Left hindlimb (tissue), 1 donor: ENCODE measurements at places on chromosomes 4 and X.

- no peak for DNase-seq
Observed at GRCh38 chr4:77599378-77599777, 6.2 kb upstream of the CXCL13 start.

DNA sequence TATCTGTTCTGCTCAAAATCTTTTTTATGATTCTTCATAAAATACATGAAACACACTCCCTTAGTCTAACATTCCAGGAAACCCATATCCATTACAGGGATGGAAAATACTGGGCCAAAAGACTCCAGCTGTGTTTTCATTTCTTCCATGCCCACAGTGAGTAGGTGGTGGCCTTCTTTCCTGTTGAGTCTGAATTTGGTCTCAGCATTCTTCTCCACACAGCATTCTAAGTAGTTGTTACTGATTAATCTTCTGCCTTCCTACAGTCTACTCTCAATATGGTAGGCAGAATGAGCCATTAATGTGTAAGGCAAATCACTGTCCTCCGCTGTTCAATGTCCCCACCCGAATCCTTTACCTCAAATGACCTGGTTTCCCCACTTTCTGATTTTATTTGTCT is 370.6 kb upstream of the RPS6KA3 start:
- no peak for DNase-seq

DNA sequence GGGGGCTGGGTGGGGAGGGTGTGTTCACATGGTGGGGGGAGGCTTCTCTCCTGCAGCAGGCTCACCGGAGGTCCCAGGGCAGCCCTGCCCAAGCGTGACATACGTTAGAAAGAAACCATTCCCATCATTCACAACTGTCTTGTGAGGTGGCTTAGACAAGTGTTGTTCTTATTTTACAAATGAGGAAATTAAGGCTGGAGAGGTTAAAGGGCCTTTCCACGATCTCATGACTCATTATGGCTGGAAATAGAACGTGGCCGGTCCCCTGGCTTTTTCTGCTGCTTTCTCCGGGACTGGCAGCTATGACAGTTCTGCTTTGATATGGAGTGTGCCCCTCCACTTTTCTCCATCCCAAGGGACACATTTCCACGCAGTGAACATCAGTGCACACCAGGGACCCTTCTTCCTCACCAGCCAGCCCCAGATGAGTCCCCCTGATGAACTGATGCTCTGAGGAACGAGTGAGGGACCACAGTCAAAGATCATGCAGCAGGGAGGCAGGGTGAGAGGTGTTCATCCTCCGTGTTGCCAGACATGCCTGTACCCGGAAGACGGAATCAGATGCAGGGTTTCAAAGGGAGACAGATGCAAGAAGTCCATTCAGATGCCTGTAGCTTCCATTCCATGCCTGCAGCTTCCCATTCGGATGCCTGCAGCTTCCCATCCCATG is 64.0 kb upstream of the ACSL1 start:
- no peak for DNase-seq

DNA sequence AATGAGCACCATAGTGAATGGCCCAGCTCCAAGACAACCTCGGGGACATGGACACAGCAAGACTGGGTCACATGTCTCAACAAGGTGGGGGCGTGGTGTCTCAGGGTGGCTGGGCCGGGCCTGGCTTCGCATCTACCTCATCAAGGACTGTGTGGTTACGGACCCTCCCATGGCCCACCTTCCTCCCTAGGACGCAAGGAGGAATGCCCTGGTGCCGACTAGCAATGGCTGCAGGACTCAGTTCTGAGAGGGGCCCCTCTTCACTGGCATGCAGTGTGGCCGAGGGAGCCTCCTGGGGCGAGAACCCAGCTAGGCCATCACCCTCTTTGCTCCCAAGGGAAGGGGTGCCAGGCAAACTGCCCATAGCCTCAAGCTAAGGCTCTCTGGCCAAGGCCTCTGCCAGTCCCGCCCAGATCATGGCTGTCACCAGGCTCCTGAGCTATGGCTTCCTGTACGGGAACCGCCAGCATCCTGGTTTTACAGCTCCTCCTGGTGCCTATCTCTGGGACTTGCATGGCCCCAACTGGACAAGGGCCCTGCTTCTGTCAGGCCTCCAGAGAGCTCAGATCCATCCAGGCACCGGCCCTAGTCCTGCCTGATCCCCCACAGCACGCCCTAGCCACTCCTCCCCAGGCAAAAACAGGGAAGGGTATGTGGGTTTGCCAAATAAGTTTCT is 218.0 kb upstream of the AGTR2 start:
- no peak for DNase-seq

GRCh38 chr4:152340818-152341217 is 195.1 kb downstream of the FBXW7 start:
- DNase-seq = no peak

- no peak for DNase-seq
Observed at GRCh38 chr4:3174371-3175338, 74.3 kb upstream of the MSANTD1 start.

- DNase-seq = no peak
Observed at GRCh38 chrX:113726009-113726408, 857.9 kb upstream of the HTR2C start.

GRCh38 chr4:156933633-156934258 is 37.9 kb downstream of the PDGFC start:
- DNase-seq = no peak

GRCh38 chr4:36128689-36129088 is 115.6 kb downstream of the ARAP2 start:
- DNase-seq = no peak

DNA sequence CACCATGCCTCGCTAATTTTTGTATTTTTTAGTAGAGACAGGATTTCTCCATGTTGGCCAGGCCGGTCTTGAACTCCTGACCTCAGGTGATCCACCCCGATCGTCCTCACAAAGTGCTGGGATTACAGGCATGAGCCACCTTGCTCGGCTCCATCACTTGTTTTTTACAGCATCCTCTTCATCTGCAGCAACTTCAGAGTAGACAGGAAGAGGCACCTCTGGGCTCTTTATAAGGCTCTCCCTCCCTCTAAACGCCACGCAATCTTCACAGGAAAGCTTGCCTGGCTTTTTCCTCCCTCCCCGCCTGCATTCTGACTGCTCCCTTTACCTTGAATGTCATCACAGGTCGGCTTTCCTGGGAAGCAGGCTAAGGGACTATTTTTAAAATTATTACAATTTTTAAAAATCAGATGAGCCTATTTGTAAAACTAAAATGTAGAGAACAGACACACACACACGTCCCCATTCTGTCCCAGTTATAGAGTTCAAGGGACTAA is 111.5 kb upstream of the LDB2 start:
- no peak for DNase-seq

DNA sequence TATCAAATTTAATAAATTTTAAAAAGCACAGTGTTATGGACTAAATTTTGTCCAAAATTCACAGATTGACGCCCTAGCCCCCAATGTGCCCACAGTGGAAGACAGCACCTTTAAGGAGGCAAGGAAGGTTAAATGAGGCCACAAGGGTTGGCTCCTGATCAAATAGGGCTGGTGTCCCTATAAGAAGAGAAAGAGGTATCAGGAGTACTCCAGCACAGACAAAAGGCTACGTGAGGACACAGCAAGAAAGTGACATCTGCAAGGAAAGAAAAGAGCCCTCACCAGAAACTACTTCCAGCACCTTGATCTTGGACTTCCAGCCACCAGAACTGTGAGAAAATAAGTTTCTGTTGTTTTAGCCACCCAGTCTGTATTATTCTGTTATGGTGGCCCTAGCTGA is 48.8 kb downstream of the FAM13A start:
- no peak for DNase-seq

- DNase-seq = no peak
Observed at GRCh38 chr4:75235359-75235951, 278.7 kb downstream of the RCHY1 start.

- no peak for DNase-seq
Observed at GRCh38 chrX:41096339-41096955, 11.2 kb downstream of the USP9X start.

- DNase-seq = no peak
Observed at GRCh38 chrX:54171527-54172250, 11.4 kb downstream of the FAM120C start.

DNA sequence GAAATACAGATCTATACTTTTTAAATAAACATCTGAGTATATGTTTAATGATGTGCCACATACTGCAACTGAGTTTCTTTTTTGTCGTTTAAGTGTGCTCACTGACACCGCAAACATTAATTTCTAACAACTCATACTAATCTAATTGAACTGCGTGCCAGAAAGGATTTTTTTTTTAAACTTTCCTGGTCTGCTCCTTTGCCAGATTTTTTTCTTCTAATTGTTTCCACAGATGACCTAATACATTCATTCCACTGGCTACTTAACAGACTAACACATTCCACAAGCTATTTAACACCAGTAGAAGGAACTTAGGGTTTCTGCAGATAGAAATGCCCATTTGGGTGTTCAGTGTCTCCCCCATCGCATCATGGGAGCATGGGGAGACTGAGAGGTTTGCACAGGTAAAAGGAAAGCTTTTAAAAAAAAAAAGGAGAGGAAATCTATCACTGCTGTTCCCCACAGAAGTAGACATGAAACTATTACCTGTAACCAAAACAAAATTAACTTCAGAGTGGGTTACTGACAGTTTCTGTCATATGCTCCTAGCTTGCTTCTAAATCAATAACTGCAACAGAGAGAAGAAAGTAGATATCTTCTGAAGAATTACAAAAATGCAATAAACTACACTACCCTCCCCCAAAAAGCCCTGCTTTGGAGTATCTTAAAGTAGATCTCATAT is 31.6 kb downstream of the SH3KBP1 start:
- DNase-seq = no peak
